ENCODE measurements at places on chromosomes 11 and 22.

DNA sequence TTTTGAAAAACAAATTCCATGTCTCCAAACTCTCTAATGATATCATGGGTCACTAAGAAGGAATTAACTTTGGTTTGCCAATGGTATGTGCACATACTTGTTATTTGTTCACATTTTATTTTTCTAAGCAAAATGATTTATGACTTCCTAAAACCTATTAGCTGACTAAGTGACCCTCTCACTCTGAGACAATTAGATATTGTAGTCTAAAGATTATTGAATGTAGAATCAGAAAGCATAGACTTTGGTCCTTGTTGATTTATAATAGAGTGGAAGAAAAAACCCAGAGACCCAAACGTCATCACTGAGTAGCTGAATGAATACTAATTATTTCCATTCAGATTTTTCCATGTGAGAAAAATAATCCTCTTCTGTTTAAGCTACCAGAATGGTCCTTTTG, 243.5 kb upstream of the ANO3 start:
- DNase-seq: no peak

DNA sequence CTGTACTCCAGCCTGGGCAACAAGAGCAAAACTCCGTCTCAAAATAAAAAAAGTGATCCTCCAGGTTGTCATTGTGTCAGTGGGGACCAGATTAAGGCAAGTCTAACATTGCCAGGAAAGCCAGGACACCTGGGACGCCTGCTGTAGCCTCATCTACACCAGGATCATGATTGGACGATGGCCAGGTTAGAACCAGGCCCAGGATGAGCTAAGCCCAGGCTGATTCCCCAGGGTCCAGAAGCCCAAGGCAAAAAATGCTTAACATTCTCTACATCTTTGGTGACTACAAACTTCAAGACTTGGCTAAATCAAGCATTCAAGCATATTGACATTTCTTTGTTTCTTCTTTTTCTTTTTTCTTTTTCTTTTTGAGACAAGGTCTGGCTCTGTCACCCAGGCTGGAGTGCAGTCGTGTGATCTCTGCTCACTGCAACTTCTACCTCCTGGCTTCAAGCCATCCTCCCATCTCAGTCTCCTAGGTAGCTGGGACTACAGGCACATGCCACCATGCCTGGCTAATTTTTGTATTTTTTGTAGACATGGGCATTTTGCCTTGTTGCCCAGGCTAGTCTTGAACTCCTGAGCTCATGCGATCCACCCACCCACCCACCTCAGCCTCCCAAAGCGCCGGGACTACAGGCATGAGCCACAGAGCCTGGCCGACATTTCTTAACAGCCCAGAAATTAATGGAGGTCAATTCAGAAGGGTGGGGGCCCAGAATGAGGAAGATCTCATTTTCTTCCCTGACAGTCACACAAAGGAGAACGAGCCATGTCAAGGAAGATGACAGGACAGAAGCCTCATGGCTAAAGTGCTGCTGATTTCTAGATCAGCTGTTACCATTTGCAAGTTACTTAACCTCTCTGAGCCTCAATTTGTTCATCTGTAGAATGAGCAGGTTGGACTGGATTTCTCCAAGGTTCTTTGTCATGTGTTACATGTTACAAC, 12.5 kb upstream of the PTPRJ start:
- DNase-seq: no peak

GRCh38 chr11:117725048-117725734, 71.8 kb downstream of the DSCAML1 start:
- DNase-seq: no peak

GRCh38 chr11:79415912-79416311, 24.9 kb downstream of the TENM4 start:
- DNase-seq: no peak

DNA sequence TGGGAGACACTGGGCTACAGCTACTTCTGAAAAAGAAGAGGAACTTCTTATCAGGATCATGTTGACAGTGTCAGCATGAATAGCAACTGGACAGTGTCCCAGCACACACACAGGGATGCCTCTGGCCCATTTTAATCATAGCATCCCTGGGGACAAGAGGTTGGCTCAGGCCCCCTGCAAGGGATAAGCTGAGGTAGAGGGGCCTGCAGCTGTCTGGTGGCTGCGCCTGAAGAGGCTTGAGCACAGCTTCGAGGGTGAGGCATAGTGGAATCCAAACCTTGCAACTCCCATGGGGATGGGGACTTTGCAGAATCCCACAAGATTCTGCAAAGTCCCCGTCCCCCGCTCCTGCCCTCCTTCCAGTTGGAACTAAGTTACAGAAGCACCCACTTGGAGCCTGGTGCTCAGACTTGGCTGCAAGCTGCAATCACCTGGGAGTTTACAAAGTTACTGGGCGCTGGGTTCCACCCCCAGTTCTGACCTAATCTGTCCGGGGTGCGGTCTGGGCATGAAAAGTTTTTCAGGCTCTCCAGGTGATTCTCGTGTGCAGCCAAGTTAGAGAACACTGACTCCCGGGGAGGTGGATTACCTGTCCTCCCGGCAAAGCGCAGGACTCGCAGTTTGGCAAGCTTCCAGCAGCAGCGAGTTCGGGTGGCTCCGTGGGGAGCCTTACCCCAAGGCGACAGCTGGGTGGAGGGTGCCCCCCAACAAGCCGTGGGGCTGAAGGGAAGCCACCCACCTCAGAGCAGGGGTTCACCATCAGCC, 16.0 kb upstream of the LINC01488 start:
- no peak for DNase-seq

DNA sequence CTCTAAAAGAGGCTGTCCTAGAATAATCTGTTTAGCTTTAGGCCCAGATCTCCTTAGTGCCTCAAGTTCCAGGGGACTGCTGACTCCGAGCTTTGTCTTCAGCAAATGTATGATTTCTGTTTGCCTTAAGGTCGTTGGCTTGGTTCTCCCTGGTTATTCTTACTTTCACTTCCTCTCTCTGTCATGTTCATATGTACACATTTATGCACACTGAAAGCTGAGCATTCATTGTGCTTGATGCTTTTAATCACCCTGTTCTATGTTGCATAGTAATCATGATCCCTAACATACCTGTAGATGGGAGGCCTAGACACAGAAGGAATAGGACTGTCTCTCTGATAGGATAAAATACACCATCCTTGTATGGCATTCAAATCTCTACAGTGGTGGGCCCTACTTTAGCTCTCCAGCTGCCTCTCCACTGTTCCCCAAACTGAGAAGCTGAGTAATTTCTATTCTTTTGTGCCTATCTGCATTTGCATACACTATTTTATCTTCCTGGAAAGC, 7.2 kb downstream of the PPFIBP2 start:
- no peak for DNase-seq

DNA sequence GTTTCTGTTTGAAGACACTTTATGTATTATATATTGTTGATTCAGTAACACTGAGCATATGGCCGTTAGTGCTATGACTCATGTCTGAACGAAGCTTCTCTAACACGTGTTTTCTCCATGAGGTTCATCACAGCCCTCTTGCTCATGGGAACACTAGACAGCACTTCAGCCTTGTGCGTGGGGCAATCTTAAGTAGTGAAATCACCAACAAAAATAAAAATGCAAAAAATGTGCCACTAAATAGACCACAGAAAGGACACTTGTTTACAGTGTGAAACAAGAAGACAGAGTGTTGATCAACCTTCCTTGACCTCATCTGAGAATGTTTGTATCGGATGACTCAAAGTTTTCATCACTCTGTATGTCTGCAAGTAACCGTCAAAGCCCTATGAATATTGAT, 94.5 kb downstream of the FDX1 start:
- no peak for DNase-seq

GRCh38 chr11:124384399-124384798, at the start of gene OR8B2:
Gene OR8B2, minus strand, starts transcription at chr11:124384499. Its CDS starts 1,156 bp downstream, at chr11:124383343.
- DNase-seq: no peak

DNA sequence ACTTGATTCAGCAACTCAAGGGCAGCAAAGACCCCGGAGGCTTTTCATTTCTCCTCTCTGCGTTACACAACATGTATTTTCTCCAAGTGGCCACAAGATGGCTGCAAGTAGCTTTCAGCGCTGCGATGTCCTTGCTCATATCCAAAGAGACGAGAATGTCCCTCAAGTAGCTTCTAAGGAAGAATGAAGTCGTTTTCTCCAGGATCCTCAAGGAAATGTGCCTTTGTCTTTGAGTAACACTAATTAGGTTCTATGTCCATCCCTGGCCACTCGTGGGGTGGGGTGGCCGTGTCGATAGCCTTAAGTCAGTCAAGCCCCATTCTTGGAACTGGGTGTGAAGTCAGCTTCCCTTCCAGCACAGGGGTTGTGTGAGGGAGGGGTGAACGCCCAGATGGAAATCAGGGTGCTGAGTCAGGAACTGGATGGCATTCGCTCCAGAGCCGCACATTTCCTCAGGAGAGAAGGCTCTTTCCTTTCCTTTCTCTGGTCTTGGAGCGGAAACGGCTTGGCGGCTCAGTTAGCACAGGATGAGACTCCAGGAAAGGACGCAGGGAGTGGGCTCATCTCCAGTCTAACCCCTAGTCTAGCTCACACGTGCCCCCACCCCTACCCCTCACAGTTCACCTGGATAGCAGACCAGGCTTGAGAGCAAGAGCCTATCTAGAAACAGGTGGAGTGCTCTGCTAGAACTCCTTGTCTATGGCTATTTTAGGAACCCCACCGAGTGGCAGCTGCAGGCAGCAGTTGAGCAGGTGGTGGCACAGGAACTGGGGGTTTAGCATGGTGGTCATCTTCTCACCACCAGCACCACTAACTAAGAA, 44.3 kb downstream of the NNMT start:
- no peak for DNase-seq

GRCh38 chr22:43643387-43643786, 168.7 kb downstream of the EFCAB6 start:
- no peak for DNase-seq

GRCh38 chr11:122345586-122345985, 229.6 kb upstream of the BLID start:
- DNase-seq: no peak

DNA sequence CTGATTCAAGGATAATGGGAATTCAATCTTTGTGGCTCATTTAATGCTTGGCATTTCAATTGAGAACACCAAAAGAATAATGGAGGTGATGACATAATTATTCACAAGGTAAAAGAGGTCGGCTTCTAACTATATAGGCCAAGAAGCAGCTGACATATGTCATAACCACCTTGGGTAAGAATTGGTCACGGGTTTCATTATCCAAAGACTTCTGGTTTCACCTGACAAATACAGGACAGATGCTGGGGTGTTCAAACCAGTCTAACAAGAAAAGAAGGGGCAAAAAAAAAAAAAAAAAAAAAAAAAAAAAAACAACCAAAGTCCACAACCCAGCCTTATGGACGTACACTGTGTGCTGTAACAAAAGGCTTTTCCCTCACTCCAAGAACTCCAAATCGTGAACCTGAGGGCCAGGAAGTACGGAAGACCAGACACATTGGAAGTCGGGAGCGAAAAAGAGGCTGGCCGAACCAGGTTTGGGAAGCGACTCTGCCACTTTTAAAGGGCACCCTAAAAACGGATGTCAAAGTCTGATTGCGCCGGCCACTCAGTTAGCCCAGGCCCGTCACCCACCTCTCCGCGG, 385 bp downstream of the HARBI1 start:
- no peak for DNase-seq

DNA sequence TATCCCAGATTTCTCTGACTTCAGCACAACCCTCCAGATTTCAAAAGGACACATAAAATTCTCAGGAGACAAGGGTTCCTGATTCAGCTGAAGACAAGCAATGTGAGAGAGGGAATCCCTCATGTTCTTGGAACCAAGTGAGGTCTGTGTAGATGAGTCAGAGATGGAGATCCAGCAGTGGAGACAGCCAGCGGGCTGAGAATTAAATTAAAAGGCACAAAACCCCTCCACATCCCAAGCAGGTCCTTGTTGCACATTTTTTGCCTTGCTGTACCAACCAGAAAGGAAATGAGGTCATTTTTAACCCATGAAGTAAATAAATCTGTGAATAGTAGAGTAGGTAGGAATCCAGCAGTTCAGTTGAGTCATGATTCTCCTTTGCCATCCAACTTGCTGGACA, 9.7 kb downstream of the MTNR1B start:
- no peak for DNase-seq

GRCh38 chr22:35526333-35526979, 14.2 kb upstream of the RASD2 start:
- no peak for DNase-seq

GRCh38 chr11:117887431-117888138, 11.1 kb upstream of the FXYD6 start:
- DNase-seq: no peak

- DNase-seq: no peak
Measured at GRCh38 chr22:31090217-31091085, 9.3 kb downstream of the SMTN start.

DNA sequence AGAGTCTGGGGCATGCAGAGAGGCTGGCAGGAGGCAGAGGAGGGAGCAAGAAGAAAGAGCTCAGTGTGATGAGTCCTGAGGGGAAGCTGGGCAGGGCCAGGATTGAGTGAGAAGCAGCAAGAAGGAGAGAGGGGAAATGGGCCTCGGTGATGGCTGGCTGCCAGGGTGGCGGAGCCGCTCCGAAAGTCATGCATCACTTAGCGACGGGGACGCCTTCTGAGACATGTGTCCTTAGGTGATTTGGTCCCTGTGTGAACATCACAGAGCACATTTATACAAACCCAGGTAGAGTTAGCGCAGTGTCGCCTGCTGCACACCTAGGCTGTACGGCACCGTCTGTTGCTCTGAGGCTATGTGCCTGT, 15.1 kb downstream of the TBC1D22A start:
- no peak for DNase-seq

GRCh38 chr11:57479911-57480310, 19.6 kb downstream of the RTN4RL2 start:
- no peak for DNase-seq

DNA sequence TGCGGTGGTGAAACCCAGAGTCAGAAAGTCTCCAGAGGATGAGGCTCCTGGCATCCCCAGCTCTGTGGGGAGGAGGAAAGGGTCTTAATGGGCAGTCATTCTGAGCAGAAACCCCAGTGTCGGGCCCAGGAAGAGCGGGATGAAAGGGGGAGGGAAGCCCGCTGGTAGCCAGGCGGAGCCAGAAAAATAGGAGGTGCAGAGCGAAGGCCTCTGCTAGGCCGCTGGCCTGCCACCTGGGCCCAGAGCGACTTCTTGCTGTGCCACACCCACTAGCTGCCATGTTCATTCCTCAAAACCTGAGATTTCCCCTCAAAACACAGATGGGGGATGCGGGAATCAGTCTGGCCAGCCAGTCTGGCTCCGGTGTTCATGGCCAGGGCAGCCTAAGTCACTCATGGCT, 650 bp upstream of the POU2AF3 start:
- DNase-seq: no peak

GRCh38 chr11:12483604-12484003, 106.2 kb downstream of the PARVA start:
- DNase-seq: no peak

GRCh38 chr11:84290647-84291046, 1004.5 kb upstream of the CCDC90B start:
- no peak for DNase-seq

- no peak for DNase-seq
Measured at GRCh38 chr11:12248330-12248729, 129.0 kb upstream of the PARVA start.

DNA sequence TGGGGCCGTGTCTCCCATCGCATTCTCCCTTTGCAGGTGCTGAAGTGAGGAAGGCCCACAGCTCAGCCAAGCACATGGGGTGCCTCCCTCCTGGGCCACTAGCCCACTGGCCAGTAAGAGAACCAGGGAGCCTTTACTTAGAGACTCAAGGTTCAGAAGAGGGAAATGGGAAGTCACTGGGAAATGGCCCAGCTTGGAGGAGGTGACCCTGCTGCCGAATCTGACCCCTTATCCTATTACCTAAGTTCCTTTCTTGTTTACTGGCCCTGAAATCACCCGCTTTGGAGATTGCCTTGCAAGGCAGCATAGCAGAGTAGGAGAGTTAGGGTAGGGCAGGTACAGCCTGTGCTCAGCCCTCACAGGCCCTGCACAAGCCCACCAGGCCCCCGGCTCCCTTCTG, 24.4 kb downstream of the UPB1 start:
- DNase-seq: no peak

Data from cerebellar nuclear complex (tissue), 1 donor.